ENCODE measurements at places on chromosomes 2 and 18.

GRCh38 chr2:134103196-134103595, 150.7 kb upstream of the MGAT5 start:
- DNase-seq, result no peak

GRCh38 chr2:39497082-39497801, 60.2 kb upstream of the MAP4K3 start:
- DNase-seq, result no peak

GRCh38 chr18:26637324-26637723, 89.0 kb upstream of the KCTD1 start:
- DNase-seq, result no peak

DNA sequence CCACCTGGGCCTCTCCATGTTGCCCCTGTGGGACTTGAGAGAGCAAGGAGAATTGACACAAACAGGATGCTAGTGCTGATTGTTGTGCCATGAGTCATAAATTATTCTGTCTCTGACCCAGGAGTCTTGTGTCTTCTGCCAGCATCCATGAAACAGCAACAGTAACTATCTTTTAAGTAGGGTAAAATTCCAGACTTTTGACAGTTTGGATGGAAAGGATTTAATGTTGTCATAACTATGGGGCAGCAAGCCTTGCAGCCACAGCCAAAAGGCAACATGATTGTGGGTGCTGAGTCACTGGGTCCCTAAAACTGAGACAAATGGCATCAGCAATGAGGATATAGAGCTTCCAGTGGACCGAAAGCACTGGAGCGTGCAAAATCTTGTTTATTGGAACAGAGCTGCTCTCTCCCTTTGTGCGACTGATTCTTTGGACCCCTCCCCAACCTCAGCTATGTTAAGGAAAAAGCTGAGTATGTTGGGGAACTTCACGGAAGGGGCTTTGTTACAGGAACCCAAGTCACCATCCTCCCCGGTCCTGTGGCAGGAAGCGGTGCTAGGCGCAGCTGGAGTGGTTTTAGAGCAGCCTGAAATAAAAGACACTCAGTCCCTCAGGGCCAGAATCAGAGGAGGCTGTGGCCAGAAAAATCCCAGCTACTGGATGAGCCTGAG, 9.6 kb upstream of the ITPRIPL1 start:
- no peak for DNase-seq

DNA sequence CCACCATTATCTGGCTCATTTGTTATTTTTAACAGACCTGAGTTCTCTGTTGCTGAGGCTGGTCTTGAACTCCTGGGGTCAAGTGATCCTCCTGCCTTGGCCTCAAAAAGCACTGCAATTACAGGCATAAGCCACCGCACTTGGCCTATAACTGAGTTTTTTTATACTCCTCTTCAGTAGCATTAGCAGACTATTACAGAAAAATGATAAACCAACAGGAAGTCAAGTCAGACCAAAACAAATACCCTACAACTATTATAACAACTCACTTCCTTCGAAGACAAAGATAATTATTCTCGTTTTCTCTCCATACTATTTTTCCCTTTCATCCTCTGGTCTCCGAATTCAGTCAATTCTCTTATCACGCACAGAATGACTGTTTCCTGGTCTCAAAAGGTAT, 78.2 kb downstream of the MEMO1 start:
- no peak for DNase-seq

DNA sequence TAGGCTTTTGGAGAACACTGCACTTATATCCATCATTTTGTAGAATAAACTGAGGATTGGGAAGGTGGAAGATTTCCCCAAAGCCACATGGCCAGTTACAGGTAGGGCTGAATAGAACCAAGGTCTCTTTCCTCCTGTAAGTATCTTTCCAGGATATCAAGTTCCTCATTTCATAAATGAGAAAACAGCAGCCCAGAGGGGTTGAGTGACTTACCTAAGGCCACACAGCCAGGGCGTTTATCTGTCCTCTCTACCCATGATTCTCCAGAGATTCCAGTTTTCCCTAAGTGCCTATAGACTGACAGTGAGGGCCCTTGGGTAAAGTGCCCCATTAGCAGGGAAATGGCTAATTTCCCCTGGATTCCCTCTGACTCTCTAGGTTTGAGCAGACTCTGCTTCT, 132.3 kb upstream of the SKOR2 start:
- no peak for DNase-seq

- no peak for DNase-seq
These were observed 1.5 kb upstream of the SULT1C2 start for GRCh38 chr2:108287169-108287568.

DNA sequence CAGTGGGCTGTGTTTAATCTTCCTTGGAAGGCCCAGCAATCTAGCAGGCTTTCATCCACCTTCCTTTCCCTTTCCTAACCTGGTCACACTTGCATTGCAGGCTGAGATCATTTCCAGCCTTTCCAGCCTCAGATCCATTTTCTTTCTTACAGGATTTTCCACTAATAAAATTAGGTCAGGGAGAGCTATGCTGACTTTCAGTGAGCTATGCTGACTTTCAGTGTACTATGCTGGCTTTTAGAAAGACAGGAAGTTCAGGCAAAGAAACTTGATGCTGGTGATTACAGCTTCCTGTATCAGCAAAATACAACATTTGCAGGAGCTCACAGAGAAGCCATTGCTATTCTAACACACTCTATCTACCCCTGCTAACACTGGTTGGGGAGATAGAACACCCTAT, 735.0 kb downstream of the CCDC85A start:
- DNase-seq, result no peak

GRCh38 chr2:130727286-130727924, 1.5 kb upstream of the GPR148 start:
- peak; percentile 76 for DNase-seq

- no peak for DNase-seq
These were observed 98.7 kb downstream of the BCL2 start for GRCh38 chr18:63220903-63221302.

DNA sequence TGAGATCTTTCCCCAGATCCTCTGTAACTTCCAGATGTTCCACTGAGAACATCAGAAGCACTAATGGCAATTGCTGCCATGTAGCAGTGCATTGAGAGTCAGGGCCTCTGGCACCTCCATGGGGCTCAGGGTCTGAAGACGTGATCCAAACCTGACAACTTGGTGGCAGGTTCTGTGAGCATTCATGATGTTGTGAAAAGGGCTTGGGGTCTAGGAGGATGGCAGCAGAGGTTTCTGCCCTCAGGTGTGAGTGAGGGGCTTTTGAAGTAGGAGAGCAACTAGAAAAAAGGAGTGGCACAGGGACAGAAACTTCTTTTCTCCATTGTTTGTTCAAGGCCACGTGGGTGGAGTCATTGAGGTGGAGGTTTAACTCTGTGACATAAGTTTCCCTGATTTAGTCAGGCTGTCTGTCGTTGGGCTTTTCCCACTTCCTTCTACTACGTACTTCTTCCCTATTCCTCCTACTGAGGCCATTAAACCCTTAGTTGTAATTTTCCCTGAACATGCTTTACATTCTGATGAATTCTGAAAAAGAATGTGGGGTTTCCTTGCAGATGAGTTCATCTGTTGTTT, 13.1 kb downstream of the CFLAR start:
- DNase-seq, result no peak

DNA sequence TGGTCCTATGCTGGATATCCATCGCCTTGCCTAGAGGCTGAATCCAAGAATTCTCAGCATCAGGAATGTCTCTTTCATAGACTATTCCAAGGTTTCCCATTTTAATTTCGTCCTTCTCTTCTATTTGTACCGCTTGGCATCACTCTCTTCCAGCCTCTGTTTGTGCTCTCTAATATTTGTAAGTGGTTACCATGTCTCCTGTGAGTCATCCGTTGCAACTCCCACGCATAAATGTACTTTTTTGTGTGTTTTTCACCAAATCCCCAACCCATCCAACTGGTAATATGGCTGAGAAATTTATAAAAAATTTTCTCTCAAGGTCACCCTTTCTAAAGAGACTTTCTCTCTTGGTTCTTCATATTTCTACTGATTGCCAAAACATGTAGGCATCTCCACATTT, 21.8 kb downstream of the COLEC12 start:
- DNase-seq, result no peak

- no peak for DNase-seq
These were observed 608.4 kb downstream of the TSN start for GRCh38 chr2:122363885-122364284.

DNA sequence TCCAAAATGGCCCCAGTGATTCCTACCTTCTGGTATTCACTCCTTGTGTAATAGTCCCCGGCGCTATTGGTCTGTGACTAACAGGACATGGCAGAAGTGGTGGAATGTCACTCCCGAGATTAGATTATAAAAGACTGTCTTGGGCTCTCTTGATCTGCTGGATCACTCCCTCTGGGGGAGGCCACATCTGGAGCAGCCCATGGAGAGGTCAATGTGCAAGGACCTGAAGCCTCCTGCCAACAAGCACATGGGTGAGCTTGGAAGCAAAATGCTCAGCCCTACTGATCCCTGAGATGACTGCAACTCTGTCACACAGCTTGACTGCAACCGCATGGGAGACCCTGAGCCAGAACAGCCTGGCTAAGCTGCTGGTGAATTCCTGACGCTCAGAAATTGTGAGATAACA, 94.3 kb upstream of the GLI2 start:
- no peak for DNase-seq

DNA sequence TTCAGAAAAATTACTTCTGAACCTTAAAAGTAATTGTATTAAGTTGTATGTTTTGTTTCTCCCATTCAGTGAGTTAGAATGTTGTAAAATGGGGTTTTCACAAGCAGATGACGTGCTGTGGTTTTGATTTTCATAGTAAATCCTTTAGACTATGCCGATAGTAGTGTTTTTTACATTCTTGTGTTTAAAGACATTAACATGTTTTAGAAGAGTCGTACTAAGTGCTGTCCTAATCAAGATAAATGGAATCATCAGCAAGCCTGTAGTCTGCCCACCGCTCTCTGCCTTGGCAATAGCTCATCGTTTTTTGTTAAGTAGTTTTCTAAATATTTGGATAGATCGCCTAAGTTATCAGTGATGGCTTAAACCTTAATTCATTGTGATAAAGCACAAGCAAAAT, 21.5 kb downstream of the PKP4 start:
- no peak for DNase-seq

- no peak for DNase-seq
These were observed 103.5 kb downstream of the KCNS3 start for GRCh38 chr2:17981936-17982335.

GRCh38 chr18:50194631-50195532, at the start of gene MYO5B:
Gene MYO5B (minus strand): TSS chr18:50195147. CDS start chr18:50194793, 354 bp downstream.
- no peak for DNase-seq
